ENCODE measurements at places on chromosomes 2 and 18.

DNA sequence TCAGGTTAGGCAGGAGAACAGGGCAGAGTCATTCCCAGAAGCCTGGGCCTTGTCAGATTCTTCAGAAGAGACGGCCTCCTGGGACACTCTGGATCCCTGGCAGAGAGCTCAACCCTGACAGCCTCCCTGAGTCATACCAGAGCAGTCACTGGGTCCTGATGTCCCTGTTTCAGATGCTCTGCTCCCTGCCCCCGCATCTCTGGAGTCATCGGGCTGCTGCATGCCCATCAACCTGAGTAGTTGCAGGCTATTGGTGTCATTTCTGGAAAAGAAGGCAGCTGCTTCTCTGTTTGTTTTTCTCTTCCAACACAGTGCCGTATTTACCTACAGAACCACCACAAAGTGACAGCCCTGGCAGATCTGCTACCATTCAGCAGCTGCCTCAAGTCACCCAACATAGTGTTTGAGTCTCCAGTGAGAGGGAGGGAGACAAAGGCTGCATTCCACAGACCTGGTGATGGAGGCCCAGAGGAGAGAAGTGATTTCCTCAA is 145.1 kb downstream of the B3GNT2 start:
- no peak for DNase-seq

GRCh38 chr2:46461709-46462171 is 17.6 kb upstream of the TMEM247 start:
- peak; percentile 85 for DNase-seq

DNA sequence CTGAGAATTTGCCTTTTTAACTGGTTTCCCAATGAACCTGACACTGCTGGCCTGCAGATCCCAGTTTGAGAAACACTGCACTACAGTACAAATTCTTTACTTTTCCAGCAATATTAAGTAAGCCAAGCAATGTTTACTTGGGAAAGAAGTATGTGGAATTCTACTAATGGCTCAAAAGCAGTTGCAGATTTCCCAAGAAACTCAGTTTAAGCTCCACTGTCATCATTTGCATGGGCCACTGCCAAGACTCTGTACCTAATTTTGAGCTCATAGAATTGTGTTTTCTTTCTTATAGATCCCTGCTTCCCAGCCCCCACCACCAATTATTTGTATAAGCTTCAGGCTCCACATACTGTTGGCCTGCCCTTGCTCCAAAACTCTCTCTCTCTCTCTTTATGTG is 676.1 kb downstream of the RNF144A start:
- DNase-seq: no peak

GRCh38 chr2:60857056-60857455 is 24.3 kb upstream of the REL start:
- no peak for DNase-seq

GRCh38 chr2:58010599-58010998 is 36.0 kb upstream of the VRK2 start:
- no peak for DNase-seq

GRCh38 chr2:3025261-3025660 is 352.4 kb downstream of the EIPR1 start:
- DNase-seq: no peak

DNA sequence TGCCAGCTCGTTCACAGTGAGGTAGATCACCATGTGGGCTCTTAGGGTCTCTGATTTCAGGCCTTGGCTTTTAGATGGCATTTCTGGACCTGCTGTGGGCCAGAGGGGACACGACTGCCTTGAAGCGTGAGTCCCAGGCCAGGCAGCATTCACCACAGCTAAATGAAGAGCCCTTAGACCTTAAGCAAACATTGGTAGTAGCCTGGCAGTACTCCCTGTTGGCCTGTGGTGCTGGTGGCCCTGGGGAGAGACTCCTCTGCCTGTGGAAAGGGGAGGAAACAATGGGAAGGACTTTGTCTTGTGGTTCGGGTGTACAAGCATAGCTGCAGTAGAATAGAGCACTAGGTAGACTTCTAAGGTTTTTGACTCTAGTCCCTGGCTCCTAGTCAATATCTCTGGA is 456.0 kb upstream of the DCC start:
- no peak for DNase-seq

DNA sequence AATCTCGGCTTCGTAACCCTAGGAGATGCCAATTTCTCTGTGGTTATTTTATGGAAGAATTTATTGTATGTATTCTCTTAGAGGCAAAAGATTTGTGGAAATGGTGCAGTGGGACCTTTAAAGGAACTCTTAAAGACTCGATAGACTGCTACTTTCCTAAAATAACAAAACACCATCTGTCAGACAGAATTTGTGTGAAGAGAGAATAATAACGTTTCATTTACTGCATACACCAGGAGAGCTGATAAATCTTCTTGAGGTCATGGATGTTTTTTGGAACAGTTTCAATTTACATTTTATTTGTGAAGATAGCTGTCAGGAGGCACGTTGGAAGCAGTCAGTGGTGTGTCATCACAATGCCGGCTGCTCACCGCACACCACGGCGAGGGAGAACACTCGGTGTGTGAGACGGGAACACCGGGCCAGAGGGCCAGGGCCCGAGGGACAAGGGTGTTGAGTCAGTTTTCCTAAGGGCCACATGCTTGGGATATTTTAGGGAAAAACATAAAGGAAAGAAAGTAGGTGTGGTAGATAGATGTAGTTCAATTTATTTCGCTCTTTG is 1681.0 kb upstream of the DDX18 start:
- DNase-seq: no peak

GRCh38 chr18:42883169-42883568 is 232.3 kb downstream of the RIT2 start:
- no peak for DNase-seq

- no peak for DNase-seq
Measured at GRCh38 chr2:173282795-173283545, 71.7 kb upstream of the CDCA7 start.

DNA sequence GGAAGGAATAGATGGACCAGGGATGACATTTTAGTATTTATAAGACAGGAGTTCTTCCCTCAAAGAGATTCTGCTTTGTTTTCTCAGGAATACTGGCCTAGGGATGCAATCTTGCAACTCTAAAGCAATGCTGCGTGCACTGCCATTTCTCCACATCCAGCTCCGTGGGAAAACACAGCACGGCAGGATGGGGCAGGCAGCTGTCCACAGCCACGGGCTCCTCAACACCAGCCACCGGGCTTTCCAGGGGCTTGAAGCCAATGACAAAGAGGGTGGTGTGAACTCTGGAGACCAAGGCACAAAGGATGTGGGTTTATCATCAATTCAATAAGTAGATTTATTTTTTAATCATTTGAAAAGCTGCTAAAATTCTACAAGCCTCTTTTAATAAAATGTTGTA is 49.3 kb downstream of the CABYR start:
- no peak for DNase-seq

DNA sequence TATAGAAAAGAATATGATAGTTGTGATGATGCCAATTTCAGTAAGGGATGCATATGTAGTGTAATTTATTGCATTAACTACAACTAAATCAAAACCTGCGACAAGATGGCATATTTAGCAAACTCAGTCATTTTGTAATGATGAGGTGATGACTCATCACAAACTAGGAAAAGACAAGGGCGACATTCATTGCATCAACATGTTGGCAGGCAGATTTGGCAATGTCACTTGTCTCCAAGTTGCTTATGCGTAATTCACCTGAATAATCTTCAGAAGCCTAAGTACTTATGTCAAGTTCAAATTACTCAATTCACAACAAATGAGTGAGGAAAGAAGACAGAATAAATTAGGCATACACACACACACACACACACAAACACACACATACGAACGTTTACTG is 273.2 kb upstream of the RGPD4 start:
- DNase-seq: no peak

DNA sequence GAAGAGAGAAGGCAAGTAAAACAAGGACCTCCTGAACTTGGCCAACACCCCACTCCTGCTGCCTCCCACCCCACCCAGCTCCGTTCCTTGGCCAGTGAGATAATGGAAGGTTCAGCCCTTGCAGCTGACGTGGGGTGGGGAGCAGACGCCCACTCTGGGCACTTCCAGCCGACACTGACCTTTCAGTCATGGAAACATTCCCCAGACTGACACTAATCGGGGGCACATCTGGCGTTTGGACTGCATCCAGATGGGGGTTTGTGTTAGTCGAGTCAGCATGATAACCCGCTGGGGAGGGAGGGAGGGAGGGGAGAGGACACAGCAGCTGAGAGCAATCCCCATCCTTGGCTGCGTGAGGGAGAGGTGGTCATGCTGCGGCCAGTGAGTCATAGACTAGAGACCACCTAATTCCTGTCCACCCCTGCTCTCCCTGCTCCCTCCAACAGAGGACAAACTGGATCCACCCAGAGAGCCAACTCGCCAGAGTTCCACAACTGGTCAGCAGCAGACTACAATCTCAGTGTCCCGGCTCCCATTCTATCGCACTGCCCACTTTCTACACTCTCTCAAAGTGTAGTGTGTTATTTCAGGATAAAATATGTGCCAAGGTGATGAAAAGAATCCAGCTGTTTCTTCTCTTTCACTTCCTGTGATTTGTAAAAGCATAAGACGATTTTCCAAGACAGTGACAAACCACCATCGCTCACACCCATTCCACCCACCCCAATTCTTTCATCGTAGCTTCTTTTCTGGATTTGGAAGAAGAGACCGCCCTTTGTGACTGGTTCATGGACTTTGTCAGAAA is 115.4 kb upstream of the PKDCC start:
- DNase-seq: no peak
